Central memory CD4-positive, alpha-beta T cell (primary cell): ENCODE measurements at places on chromosomes 2 and 18.

- no peak for DNase-seq
Observed at GRCh38 chr18:40179729-40180461, 1775.1 kb upstream of the PIK3C3 start.

GRCh38 chr2:217851191-217852020 lies 151.4 kb downstream of the TNS1 start:
- DNase-seq, result no peak

GRCh38 chr18:53411511-53411910 lies 813.0 kb downstream of the MBD2 start:
- DNase-seq, result no peak

DNA sequence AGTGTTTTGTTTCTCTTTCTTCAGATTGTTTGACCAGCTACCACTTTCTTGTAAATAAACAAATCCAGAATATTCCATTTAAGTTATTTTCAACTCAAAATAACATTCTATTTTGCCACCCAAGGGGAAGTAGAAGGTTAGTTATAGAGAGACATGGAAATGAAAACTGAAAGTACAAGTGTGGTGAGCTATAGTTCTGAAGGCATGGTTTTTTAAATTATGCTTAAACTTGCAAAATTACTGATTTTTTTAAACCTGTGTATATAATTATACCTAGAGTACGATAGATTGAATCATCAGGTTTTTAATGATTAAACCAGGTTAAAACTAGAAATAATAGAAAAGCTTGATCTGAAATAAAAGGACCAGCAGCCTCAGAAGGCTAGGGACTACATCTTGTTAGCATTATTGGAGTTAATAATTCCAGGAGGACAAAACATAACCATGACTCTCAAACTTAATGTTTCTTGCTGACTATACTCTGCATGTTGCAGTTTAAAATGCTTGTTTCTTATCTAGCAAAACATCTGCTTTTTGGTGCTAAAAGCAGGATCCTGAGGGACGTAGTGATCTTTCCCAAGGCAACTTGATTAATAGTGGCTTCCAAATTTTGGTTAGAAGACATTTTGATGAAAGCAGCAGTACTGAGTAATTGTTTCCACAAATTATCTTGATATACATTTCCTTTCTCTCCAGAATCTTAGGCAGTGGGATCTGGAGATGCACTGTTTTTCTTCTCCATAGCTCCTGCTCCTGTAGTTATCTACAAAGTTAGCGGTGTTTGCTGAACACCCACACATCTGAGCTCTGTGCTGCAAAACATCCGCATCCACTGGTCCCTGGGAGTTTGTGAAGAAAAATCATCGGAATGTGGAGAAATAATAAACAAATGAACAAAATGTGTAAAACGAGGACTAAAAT lies 327.2 kb upstream of the PKDCC start:
- DNase-seq, result no peak

GRCh38 chr2:18505703-18506341 lies 54.6 kb downstream of the RDH14 start:
- DNase-seq, result no peak

DNA sequence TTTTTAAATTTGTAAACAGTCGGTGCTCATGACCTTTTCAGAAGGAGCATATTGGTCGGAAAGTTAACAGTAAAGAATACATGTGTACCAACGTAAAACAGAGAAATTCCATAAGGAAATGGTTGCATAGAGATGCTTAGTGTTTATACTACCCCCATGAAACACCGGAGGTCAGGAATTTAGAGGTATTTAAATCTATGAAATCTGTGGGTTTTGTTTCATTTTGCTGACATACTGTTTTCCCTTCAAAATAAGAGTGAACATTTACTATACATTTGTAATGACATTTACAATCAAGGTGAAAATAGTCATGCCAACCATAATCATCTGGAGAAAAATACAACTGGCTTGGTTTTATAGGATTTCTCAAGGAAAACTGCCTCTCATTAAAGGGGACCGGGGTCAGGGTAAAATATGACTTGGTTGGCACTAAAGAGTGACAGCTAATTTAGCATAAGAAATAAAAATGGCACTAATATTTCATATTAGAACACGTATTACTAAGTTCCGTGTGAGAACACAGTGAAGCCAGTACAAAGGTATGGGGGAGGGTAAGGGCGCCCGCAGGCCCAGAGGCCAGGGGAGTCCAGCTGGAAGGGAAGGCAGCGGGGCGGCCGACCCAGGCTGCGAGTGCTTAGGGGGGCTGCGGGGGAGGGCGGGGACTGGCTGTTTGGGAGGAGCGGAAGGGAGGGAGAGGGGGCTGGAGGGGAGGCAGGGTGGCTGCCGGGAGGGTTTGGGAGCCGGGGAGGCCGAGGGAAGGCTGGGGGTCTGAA lies 1.1 kb upstream of the RNU4ATAC start:
- DNase-seq, result no peak

GRCh38 chr18:46133534-46133933 lies 29.3 kb downstream of the HAUS1 start:
- DNase-seq, result no peak

- no peak for DNase-seq
Observed at GRCh38 chr2:233435436-233436190, 81.3 kb downstream of the DGKD start.

- DNase-seq, result no peak
Observed at GRCh38 chr18:57833441-57834101, 30.5 kb upstream of the ATP8B1 start.

GRCh38 chr2:143051465-143051864 lies 77.8 kb upstream of the ARHGAP15 start:
- no peak for DNase-seq

DNA sequence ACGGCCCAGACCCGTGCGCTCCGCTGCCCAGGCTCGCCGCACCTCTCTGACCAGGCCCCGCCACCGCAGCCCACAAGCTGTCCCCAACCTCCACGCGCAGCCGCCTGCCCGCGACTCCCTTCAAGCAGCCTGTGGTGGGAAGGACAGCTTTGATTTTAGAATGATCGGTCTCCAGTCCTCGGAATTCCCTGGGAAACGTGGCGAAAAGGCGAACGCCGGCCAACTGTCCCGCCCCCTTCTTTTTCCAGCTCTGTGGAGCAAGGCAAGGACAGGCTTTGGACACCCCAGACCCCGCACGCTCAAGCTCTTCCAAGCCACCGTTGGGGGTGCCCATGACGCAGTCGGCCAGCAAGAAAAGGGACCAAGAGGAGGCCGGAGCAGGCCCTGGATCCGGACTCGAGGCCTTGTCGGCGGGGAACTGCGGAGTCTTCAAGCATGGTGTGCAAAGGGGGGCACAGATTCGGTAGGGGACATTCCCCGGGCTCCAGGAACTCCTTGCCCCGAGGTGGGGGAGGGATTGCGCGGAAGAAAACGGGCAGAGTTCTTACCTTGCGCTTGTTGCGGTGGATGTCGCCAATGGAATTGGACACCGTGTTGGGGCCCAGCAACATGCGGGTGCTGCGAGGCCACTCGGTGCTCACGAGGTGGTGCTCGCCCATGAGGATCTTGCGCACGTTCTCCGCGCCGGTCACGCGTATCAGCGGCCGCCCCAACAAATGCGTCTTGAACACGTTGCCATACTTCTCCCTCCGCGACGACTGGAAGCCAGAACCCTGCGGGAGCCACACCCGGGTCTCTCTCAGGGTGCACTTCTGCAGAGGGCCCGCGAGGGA lies 4.0 kb downstream of the CYP26B1 start:
- no peak for DNase-seq

- no peak for DNase-seq
Observed at GRCh38 chr2:105375001-105375561, 23.8 kb downstream of the FHL2 start.
